Occipital lobe (tissue), 3 donors: ENCODE measurements at places on chromosomes 5 and 9.

GRCh38 chr5:14594378-14595074, 12.9 kb downstream of the OTULINL start:
- no peak for DNase-seq

GRCh38 chr9:98450496-98450895, 195.0 kb upstream of the TBC1D2 start:
- DNase-seq: no peak

DNA sequence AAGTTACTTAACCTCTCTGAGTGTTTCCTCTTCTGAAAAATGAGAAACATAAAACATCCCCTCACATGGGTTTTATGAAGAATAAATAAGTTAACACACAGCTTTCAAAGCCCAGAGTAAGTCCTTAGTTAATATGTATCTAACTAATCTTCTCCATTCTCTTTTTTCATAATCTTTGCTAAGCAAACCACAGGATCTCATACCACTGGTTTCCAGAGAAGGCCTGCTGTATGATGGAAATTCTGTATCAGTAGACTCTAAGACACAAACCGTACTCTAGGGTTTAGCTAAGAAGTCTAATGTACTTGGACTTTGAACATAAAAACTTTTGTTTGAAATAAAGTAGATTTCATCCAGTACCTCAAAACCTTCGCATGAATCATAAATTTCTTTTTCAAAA, 307.9 kb downstream of the SPOCK1 start:
- no peak for DNase-seq

- DNase-seq: no peak
Observed at GRCh38 chr9:16315720-16316119, 554.8 kb downstream of the BNC2 start.

GRCh38 chr5:73668017-73668416, 42.0 kb downstream of the ARHGEF28 start:
- DNase-seq: no peak

DNA sequence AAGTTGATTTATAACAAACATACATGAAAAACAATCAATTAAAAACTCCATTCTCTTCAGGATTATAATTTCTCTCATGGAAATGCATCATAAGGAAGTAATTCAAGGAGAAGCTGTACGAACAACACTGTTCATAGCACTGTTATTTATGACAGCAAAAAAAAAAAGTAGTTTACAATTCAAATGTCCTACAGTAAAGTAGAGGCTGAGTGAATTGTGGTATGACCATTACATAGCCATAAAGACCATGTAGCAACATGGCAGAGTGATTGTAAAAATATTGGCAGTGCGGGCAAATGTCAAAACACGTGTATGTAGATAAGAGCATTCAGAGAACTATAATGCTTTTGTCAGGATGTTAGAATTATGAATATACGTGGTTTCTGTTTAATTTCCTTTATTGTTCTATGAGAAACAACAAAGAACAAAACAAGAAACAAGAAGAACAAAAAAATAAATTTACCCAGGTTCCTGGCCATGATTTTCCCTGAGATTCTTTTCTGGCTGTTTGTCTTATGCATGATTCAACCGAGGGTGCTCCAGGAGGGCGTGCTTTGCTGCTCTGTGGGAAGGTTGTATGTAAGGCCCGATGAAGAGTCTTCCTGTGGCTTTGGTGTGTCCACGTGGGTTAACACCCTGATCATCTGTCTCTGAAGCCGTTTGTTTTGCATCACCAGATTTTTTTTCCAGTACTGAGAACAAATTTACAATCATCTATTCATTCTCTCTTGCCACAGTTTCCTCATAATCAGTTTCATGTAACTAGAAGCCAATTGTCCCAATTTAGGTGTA, 28.8 kb downstream of the GCNT4 start:
- no peak for DNase-seq

GRCh38 chr5:61319388-61320146, 12.5 kb upstream of the ZSWIM6 start:
- no peak for DNase-seq

- no peak for DNase-seq
Observed at GRCh38 chr9:93676310-93677047, 100.1 kb downstream of the PHF2 start.

DNA sequence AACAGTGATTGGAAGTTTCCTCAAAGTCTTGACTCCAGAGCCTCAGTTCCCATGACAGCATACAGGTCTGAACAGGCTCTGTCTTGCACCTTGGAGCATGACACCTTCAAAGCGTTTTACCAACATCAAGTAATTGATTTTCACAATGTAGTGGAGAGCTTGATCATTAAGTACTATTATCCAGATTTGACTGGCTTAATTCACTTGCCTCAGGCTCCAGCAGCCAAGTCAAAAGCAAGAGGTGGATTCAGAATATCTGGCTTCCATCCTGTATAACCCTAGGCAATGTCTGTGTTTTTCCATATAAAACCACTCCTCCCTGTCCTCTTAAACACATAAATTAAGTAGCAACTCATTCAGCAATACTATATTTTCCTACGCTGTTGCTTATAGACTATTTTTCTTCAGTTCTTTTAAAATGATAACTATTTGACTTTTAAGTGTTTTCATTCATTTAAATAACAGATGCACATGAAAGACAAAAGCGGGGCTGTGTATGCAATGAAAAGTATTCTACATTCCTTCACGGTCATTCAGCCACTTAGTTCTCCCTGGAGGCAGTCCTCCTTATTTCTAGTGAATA, 150.8 kb upstream of the RANBP3L start:
- DNase-seq: no peak

DNA sequence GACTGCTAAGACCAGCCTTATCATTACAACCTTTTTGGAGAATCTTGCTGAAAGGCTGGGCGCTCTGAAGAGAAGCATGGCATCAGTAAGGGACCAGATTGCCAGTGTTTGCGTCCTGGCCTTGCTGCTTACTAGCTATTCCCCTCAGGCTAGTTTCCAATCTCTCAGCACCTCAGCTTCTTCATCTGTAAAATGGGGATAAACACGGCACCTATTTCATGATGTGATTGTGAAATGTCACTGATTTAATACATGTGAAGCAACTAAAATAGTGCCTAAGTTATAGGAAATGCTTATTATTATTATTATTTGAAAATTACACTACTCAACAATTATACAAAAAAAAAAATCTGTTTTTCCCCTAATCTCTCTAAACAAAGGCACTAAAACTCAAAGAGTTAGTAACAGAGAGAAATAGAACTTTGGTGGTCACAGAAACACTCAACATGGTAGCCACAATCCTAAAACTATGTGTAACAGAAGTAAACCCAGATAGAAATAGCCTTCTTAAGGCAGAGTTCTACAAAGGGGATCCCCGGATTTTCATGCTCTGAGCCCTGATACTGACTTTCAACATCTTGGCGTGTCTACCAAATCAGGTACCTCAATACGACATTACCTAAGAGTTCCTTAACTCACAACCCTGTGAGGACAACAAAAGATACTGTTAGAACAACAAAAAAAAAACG, 62.0 kb downstream of the ENC1 start:
- no peak for DNase-seq
